ENCODE measurements at places on chromosomes 5 and 9.

DNA sequence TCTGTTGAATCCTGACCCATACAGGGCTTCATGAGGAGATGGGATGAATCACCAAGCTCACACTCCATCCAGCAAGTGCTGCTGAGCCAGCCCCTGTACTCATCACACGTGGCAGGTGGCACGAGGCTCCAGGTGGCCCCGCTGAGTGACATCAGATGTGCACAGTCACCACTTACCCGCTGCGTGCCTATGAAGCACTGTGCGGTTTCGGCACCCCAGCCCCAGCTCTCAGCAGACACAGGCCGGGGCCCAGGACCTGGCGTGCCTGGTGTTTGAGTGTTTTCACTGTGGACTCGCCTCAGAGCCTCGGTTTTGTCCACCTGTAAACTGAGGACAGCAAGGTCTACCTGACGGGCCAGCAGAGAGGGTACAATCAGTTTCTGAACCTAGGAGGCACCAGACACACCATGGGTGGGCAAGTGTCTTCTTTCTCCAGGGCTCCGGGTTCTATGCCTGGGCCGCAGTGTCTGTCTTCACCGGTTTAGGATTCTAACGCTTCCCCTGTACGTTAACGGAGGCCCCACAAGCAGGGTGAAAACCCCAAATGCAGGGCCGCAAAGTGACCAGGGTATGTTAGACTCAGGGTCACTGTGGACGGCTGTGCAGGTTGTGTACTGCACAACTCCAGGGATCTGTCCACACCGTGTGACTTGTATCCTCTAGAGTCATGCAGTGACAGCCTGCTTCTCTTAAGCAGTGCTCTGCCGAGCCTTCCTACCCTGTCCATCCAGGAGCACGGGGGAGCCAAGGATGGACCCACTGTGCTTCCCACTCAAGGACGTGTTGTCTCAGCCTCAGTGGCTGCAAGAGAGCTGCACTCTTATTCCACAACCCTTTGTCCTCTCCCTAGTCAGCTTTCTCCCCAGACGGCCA is 44.3 kb upstream of the COL5A1 start:
- DNase-seq, result no peak

DNA sequence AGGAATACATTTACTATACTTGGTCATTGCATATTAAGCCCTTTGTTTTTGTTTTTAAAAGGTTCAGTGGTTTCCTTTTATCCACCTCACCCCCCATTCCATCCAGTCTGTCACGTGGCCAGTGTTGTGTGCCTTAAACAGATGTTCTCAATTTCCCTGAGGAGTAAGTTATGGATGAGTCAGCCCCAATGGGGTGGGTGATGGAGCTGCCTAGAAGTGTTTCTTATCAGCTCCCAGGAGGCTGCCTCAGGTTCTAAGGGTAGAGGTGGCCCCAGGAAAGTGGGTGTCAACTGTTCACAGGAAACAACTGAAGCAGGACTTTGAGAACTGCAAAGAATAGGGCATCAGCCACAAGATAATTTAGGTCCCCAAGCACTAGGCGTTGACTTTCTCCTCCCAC is 41.1 kb downstream of the ACTBL2 start:
- DNase-seq, result no peak

GRCh38 chr9:136075134-136075841 is 19.8 kb downstream of the NACC2 start:
- no peak for DNase-seq

GRCh38 chr5:115168829-115169486 is 750 bp downstream of the TRIM36 start:
- DNase-seq, result peak; percentile 13

GRCh38 chr5:108467563-108467962 is 85.7 kb upstream of the FBXL17 start:
- DNase-seq, result no peak

GRCh38 chr9:95458666-95459065 is 58.1 kb downstream of the PTCH1 start:
- DNase-seq, result no peak

- no peak for DNase-seq
Observed at GRCh38 chr5:31944684-31945445, 229.3 kb downstream of the GOLPH3 start.

- no peak for DNase-seq
Observed at GRCh38 chr5:58235299-58235698, 224.6 kb downstream of the PLK2 start.

DNA sequence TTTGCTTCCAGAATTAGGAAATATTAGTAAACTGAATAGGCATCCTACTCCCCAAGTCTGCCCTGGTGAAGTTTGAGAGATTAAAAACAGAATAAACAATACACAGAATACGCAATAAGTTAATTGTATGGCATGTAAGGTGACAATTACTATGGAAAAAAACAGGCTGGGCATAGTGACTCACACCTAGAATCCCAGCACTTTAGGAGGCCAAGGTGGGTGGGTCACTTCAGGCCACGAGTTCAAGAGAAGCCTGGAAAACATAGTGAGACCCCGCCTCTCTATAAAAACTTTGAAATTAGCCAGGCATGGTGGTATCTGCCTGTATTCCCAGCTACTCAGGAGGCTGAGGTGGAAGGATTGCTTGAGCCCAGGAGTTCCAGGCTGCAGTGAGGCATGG is 64.2 kb upstream of the SUSD1 start:
- no peak for DNase-seq

DNA sequence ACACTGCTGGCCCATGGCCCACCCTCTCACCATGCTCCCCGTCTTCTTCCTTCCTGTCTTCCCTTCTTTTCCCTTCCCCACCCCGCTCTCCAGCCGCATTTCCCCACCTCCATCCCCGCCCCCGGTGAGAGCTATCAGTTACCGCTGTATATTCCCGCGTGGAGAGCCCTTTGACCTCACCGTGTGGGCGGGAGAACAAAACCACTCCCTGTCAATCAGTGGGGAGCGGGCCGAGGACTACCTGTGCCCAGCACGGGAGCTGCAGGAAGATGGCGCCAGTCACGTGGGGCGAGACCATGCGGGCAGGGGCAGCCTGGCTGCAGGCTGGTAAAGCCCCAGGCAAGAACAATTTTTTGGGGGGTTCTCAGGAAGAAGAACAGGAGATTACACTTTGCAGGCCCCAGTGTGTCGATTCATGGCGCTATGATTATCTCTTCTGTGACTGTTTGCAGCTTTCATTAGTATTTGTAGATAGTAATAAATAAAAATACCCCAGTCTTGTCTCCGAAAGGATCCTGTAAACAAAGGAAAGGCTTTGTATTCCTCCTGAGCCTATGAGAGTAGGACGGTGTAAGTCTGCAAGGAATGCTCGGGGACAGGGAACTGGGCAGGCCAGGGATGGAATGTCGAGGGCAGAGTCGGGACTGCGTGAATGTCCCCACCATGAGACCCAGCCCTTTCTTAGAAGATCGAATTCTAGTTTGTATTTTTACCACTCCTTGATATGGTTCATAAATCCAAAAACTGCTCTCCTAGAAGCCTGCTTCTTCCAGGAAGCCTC is 14.8 kb upstream of the DMRT1 start:
- DNase-seq, result no peak

DNA sequence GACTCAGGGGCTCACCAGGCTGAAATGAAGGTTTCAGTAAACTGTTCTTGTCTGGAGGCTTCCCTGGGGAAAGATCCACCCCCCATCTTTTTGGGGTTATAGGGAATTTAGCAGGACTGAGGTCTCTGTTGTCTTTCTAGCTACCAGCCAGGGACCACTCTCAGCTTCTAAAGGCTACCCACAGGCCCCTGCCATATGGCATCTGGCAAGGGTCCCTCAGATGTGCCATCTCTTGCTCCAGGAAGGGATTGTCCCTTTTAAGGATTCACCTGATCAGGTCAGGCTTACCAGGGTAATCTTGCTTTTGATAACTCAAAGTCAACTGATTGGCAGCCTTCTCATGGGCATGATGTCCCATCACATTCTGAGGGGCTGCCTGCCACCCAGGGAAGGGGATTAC is 65.0 kb downstream of the NSUN2 start:
- no peak for DNase-seq

DNA sequence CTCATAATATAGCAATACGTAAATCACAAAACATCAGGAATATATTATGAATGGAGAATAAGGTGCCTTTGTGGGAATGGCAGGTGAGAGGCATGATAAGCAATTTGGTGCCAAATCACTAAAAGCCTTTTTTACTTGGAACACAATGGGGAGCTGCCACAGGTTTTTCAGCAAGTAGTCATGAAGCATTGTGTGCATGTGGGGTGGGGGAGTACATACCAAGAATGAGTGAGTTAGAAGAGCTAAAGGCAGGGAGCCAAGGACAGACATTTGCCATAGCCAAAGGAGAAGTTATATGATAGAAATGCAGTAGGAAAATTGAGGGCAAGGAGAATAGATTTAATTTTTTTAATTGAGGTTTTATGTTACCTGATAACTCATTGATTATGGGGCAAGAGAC is 445.0 kb upstream of the SMC2 start:
- DNase-seq, result no peak

DNA sequence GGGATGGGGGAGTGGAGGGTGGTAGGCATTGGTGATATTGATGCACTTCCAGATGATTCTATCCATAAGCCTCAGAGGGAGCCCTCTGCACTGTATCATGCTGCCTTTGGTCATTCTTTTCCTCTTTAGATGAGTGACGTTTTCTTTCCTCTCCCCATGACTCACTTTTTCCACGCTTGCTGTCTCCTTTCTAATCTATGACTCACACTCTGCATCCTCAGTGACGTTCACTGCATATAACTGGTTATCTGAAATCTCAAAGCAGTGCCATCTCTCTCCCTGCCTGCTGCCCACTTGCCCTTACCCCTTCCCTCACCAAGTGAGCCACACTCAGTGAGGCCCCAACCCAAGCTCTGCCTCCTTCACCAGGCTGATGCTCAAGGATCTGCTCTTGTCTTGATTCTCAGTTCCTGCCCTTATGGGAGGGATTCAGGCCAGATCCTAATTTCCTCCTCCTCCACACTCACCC is 31.6 kb downstream of the PTGS1 start:
- peak; percentile 59 for DNase-seq

DNA sequence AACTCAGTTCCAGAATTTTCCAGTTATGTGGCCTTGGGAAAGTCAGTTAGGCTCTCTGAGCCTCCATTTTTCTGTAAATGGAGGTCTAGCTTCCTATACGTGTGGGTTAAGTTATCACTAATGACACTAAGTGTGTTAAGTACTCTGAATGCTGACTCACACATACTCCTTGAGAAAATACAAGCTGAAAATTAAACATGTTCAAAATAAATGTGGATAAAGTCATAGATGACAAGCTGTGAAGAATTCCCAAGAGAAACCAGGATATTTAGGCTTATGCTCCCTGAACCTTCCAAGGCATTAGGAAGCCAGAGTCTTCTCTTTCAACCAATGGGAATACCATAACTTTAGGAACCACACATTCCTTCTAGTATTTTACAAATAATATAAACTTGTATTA is 58.1 kb downstream of the ABCA1 start:
- no peak for DNase-seq

DNA sequence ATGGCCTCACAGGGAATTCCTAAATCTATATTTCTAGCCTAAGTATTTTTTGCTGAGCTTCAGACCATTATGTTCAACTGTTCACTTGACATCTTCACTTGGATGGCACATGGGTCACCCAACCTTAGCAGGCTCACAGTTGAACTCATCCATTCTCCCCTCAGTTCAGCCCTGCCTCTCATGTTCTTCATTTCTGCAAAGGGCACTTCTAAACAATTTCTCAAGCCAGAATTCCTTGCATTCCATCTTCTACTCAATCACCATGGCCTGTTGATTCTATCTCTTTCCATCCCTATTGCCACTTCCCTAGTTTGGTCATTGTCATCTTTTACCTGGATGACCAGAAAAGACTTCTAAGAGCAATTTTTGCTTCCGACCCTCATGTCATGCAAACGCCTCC is 7.3 kb upstream of the RGS3 start:
- DNase-seq, result no peak

DNA sequence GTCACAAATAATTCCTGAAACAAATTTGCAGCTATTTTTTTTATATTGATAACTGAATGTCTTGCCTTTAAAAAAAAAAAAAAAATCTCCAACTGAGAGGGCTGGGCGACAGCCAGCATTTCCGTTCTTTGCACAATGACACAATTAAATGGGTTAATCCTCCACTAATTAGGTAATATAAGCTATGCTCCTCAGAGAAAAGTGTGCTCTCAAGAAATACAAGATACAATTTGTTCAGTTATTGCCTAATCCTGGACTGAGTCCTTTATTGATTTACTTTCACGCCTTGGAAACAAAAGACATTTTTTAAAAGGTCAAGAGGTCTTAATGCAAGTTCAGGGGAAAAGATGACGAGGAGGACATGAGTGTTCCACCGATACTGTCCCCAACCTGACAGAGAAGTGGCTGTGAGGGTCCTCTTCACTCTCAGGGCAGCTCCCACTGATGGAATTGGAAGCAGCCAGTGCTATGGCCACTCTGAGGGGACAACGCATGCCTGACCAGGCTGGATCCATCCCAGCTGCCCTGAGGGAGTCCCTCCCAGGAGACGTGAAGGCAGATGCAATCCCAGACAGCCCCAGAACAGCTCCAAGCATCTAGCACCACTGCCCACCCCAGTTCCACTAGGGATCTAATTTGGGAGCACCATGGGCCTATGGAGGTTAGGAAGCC is 220.7 kb downstream of the GNA14 start:
- DNase-seq, result no peak

GRCh38 chr5:33824516-33825195 is 67.1 kb downstream of the ADAMTS12 start:
- DNase-seq, result no peak
